ENCODE measurements at places on chromosomes 5 and 9. TPM values are rescaled to one million over a fixed set of nuclear protein-coding genes. Genes with fewer than 3 reads are reported as not detected.

SLC46A2 gene
- not detected for total RNA-seq

PCDHA6 gene
- total RNA-seq, result not detected

SPATA31D4 gene
- total RNA-seq, result not detected

CDH6 gene
- 11.3 TPM for total RNA-seq

CDH9 gene
- total RNA-seq, result not detected

All from airway epithelial cell (primary cell).